ENCODE measurements at places on chromosomes 4 and X. TPM values are rescaled to one million over a fixed set of nuclear protein-coding genes. Genes with fewer than 3 reads are reported as not detected.

DNA sequence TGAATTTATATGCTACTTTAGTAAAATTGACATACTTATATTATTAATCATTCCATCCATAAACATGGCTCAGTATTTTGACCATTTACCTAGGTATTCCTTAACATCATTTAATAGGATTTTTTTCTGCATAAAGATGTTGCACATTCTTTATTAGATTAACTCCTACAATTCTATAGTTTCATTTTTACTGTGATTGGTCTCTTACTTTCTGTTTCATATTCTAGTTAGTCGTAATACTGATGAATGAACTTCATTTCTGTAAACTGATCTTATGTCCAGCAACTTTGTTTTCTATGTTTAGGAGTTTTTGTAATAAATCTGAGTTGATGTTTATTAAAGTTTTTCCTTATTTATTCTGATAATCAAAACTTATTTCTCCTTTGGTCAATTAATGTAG, 278.2 kb upstream of the CXXC4 start:
- DNase-seq = no peak

- DNase-seq = no peak
These were observed 272.7 kb upstream of the PCDH18 start for GRCh38 chr4:137804906-137805495.

CAPN6 gene
- total RNA-seq = 1.3 TPM

OCRL gene
- 12.7 TPM for total RNA-seq
